Stimulated activated CD8-positive, alpha-beta memory T cell treated with anti-CD3 and anti-CD28 coated beads, Interleukin-7, amount 100 ng/mL, for 24 hours (primary cell): ENCODE measurements at places on chromosomes 1 and 21.

DNA sequence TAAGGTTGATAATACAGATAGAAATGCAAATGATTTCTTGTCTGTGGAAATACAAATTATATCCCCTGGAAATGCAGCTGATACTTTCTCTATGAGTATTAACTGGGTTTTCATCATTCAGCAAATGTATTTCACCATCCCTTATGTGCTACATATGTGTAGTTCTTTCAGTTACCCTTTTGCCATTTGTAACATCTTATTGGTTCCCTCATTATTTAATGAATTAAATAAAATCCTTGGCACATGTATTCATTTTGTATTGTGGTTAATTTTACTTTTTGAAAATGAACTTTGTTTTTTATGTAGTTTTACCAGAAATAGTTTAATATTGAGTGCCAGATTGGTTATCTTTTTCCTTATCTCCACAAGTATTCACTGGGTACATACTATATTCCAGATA lies 89.9 kb upstream of the DEPDC1 start:
- DNase-seq = no peak

DNA sequence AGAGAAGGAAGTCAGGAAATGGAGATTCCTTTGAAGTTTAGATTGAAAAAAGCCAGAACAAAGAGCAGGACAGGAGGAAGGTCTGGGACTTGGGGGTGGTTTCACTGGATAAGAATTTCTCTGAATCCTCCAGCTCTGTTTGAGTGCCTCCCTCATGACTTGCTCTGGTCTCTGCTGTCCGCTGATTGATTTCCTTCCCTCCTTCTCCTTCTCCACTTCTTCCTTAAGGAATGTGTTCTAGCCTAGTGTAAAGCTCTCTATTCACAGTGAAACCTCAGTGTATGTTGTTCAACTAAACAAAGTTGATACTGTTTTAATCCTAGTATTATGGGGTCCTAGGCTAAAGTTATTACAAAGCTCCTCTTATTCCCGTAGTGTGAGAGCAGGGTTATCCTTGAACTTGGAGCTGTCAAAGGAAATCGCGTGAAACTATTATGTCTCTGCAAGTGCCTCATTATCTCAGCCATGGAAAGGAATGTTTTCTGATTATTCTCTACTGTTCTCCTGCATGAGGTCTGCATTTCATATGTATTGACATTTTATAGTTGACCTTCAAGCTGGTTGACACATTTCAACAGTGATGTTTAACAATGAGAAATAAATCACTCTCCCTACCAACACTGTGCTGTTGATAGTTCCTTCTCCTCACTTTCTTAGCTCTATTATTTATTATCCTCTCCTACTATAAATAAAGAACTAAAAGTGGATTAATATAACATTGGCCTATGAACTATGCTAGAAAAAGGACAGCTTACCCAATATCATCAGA lies 82.7 kb upstream of the KCTD3 start:
- DNase-seq = no peak

DNA sequence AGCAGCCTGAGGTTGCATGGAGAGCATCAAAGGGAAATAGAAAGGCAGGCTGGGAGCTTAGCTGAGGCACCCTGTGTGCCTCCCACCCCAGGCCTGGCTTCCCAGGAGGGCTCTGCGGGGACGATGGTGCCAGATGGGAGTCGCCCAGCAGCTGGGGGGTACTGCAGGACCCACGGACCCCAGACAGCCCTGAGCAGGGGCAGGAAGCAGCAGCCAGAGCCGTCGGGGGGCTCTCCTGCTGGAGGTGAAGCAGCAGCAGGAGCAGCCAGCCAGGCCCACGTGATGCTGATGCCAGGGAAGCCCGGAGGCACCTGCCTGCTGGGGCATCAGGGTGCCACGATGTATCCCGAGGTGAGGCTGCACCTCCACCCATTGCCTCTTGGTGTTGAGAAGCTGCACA lies 20.4 kb downstream of the RAP1GAP start:
- DNase-seq = no peak

DNA sequence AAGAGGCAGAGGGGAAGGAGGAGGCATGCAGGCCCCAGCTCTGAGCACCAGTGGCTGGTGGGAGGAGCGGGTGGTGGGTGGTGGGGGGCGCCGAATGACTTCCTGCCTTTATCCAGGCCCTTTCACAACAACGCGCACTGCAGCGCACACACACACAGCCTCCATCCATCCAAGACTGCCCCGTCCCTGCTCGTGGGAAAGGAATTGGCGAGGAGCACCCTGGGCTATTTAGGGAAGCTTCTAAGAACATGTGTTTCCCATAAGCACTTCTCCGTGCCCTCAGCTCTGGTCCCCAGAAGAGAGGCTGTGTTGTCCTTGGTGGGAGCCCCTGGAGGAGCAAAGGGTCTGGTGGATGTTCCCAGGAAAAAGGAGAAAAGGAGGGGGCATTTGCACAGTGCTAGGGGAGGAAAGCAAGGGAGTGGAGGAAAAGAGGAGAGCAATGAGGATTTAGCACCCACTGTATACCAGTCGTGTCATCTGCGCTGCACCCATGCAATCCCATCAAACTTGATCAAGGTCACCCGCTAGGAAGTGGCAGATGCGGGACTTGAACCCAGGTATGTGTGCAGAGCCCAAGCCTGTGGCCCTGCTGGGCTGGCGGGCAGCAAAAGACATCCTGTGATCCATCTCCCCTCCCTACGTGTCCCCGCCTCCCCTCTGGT lies 28.1 kb downstream of the EPHA2 start:
- no peak for DNase-seq

DNA sequence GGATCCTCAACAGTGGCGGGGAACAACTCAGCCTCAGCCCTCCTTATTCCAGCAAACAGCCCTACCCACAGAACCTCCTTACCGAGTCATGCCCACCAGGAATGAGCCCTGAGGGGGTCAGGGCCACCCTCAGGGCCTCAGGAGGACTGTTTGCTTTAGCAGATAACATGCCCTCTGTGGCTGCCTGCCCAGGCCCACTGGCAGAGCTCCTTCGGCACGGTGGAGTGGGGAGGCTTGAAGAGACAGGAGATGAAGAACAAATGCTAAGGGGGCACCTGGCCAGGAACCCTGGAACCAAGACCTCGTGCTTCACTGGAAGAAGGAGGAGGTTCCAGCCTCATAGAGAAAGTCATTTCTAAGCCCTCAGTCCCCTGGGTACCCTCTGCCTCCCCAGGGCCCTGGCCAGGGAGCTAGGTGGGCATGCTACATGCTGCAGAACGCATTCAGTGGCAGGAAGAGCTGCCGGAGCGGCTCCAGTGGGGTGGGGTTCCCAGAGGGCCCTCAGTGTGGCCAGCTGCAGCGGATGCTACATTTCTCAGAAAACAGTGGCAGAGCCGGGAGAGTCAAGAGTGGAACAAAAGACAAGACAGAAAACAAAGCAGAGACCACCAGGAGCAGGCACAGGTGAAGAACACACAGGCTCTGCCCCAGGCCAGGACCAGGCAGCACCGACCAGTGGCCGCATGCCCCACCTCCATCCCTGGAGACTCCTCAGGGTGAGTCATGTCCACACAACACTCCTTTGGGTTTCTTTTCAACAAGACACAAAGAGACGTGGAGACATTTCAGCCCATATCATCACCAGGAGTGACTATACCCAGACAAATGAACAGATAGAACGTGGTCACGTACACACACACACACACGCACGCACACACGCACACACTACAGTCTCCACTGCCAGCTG lies 39.8 kb downstream of the RIMS3 start:
- DNase-seq = no peak

DNA sequence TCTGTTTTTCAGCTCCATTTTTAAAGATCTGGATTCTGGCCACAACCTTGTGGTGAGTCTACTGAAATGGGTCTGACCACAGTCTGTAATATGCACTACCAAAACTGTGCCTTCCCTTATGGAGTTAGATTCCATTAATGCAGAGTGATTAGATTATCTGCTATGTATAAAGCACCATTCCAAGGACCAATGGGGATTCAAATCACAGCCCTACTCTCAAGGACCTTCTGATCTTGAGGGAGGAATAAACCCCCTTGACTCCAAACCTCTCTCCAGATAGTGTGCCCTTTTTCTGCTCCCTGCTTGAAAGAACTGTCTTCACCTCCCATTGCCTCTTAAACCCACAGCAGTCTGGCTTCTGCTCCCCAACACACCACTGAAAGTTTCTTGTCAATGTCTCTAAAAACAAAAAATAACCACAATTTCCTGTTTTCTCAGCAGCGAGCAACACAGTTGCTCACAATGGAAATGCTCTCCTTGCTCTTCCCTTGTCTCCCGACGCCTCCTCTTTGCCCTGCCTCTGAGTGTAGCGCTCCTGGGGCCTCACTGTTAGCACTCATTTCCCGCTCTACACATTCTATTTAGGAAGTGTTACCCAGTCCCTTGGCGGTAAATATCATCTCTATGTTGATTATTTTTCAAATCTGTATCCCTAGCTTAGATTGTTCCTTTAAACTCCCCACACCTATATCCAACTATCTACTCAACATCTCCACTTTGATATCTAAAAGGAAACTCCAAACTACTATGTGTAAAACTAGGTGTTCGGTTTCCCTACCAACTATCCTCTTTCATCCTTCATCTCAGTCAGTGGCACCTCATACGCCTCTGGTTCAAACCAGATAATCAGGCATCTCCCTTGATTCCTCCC lies 13.6 kb downstream of the PCNX2 start:
- DNase-seq = no peak

GRCh38 chr1:230077011-230077410 lies 10.0 kb downstream of the GALNT2 start:
- DNase-seq = no peak

DNA sequence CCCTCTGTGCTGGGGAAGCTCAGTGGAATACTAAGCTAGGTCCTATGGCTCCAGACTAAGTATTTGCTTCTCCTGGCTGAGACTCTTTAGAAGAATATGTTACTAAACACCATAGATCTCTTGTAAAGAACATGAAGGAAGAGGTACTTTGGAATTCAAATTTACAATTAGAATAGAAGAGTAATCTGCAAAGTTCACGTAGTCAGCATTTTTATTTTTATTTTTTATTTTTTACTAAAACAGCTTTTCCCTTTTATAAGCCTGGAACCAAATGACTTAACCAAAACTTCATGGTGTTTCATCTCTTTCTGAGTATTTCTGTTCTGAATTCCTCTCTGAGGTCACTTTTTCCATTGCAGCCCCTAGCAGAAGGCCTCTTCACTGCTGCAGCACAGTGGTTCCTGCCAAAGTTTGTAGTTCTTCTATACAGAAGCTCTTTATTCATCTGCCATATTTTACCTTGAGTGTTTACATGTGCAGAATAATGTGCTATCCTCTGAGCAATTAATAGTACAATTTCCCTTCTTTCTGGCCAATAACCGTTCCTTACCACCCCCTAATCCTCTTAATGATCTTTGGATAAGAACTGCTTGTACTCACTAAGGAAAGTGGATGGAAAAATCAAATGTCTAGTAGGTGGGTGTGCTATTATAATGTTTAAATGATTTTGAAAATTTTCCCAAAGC lies 27.2 kb downstream of the TSEN15 start:
- no peak for DNase-seq

DNA sequence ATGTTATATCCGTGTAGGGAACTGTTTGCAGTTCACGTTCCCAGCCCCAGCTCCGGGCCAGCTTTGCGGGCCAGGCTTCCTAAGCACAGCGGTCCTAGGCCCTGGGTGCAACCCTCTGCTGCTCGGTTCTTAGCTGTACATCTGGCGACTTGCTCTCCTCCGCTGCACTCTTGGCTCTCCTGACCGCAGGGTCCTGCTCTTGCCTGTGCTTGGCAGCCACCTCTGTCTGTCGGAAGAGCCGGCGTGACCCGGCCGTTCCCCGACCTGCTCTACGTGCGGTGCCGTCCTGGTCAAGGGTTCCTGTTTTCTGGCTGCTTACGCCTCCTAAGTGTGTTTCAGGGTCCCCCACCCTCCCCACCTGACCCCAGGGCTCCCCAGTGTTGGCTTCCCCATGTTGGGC lies 36.7 kb downstream of the FAAP20 start:
- DNase-seq = no peak

DNA sequence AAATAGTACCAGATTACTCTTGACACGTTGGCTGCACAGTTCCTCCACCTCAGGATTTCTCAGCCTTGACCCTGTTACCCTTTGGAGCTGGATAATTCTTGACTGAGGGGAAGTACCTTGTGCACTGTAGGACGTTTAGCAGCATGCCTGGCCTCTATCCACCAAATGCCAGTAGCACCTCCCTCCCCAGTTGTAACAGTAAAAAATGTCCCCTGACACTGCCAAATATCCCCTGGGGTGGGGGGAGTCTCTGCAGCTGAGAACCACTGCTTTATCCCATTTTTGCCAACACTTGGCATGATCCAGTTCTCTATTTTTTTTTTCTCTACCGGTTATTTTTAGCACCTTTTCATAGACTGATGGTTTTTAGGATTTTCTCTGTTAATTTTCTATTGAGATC lies 34.0 kb downstream of the C1orf198 start:
- no peak for DNase-seq
